ENCODE measurements at places on chromosomes 2 and 18. TPM values are rescaled to one million over a fixed set of nuclear protein-coding genes. Genes with fewer than 3 reads are reported as not detected.

The SIGLEC15 gene
- not detected for total RNA-seq

The INSIG2 gene
- 13.0 TPM for total RNA-seq

The NEU2 gene
- total RNA-seq, result not detected

The SPHKAP gene
- total RNA-seq, result 49.6 TPM

The CPS1 gene
- total RNA-seq, result 3.7 TPM

The CXCR2 gene
- total RNA-seq, result under 0.01 TPM

The LONRF2 gene
- 1.0 TPM for total RNA-seq

Measured in skeletal muscle tissue (tissue), 5 donors.